Activated CD8-positive, alpha-beta memory T cell treated with anti-CD3 and anti-CD28 coated beads for 1 hour (primary cell): ENCODE measurements at places on chromosomes 6 and 20.

DNA sequence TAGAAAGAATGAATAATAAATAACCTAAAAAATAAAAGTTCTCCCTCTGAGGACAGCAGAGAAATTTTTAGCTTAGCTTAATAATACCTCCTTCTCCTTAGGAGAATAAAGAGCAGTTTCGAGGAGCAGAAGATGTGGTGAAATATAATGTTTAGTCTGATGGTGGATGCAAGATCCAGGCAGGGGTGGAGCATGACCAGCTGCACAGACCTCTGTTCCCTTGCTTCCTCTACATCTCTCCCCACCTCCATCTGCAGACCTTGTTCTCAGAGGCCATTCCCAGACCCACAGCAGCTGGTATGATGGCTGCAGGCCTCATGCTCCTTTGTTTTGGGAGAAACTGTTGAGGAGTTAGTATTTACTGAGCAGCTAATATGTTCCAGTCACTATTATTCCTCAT lies 1.5 kb downstream of the BTN3A2 start:
- DNase-seq, result no peak

- DNase-seq, result no peak
Measured at GRCh38 chr6:15941168-15941567, 187.7 kb upstream of the MYLIP start.

- no peak for DNase-seq
Measured at GRCh38 chr20:24208652-24209051, 220.1 kb upstream of the GGTLC1 start.

DNA sequence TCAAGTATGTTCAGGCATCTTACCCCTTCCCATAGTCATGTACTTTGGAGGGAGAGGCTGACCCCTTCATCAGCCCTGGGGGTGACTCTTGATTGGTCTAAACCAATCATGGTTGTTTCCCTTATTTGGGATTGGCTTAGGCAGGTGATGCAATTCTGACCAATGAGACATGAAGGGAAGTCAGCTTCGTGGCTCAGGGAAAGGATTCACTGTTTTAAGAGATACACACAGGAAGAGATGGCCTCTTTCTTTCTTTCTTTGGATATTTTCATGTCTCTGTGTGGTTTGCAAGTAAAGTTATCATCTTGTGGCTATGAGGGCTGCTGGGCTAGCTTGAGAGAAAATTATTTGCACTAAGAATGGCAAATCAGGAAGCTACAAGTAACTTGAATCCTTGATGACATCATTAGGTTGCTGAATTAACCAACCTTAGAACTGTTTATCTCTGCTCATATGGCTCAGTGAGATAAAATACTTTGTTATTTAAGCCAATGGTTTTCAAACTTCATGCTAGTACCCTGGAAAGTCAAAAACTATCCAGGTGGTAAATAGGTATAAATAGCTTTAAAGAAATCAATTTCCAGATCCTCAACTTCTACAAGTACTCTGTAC lies 144.2 kb upstream of the CENPW start:
- no peak for DNase-seq

DNA sequence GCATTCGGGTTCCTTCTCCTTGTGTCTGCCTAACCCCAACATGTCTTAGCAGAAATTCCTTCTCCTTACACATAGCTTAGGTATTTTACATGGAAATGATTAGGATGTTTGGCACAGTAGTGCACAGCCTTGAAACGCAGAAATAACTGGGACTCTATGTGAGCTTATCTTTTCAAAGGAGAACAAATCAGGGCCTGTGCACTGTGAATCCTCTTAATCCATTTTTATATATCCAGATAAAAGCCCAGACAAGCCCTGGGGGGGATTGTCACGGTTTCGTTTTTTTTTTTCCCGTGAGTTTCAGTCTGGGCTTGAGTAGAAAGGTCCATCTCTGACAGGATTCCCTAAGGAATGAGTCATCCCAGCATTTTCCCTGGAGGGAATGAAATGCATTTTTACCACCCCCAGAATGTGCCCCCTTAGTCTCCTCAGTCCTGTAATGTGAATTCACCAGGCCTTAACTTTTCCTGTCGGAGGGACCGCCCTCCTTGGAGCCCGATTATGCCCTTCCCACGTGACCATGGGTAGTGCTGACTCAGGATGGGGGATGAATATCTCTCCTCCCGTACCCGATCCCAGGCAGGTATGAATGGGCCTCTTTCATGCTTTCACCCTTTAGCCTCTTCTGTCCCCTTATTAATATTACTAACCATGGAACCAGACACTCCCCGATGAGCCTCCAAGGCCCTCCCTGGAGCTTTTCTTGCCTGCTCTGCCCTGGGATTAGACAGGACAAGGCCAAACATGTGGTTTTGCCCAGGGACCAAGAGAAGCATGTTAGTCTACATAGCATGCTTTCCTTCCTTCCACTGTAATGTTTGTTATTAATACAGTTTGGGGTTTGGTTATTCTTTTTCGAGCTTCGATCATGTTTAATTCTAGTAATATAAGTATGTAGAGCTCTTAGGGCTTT lies 23.9 kb upstream of the NAA20 start:
- DNase-seq, result no peak

DNA sequence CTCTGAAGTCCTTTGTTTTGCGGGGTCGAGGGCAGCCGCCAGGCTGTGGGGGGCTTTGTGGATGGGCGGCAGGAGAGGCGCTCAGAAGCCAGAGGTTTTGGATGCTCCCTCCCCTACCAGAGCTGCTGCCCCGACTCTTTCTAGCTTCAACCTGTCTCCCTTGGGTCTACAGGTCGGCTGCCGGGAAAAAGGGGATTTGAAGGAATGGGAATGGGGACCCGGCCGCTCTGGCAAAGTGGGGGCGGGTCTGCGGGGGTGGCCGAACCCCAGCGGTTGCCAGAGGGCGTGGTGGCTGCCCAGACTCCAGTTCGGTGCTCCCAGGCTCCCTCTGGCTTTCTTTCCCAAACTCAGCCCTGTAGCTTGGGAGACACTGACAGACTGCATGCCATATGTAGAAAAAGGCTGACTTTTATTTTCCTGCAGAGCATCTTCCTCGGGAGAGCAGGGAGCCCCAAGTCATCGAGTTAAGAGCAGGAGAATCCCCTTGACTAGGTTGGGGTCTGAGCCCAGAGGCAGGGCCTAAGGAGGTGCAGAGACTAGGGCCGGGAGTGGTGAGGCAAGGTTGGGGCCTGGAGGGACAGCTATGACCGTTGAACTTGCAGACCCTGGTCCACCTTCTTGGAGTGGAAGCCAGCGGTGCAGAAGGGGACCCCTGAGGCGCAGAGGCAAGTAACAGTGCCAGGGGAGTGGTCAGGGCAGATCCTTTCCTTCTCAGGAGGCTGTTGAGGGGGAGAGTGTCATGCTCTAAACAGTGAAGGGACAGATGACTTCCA lies 1.4 kb upstream of the PPP1R18 start:
- no peak for DNase-seq

DNA sequence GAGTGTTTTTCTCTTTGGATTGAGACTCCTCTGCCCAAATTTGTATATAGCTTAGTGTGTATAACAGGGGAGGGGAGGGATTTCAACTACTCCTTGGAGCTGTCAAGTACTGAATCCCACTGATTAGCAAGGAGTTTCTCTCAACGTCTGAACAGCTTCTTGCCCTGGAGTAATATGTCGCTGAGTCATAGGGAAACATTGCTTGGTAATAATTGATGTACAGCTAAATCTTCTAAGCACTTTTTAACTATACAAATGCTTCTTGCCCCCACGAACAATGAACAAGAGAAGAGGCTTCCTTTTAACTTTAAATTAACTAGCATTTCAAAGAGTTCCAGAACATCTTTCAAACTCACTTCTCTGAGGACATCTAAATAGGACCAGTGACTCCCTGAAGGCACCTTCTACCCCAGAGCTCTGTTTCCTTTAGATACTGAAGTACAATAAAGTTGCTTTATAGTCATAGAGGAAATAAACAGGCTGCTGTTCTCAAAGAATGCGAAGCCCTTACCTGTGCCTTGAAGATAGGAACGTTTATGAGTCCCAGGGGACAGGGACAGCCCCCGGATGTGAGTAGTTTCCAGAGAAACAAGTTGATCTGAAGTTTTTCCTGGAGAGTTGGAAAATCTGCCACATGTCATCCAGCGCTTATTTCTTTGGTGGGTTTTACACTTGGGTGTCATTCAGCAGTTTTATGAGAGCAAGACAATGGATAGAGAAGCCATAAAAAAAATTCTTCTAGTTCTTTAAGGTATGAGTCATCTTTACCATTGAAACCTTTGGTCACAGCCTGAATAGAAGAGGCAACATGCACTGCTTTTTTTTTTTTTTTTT lies 462.5 kb upstream of the BTBD3 start:
- no peak for DNase-seq

GRCh38 chr20:37735541-37735940 lies 41.7 kb downstream of the CTNNBL1 start:
- no peak for DNase-seq

DNA sequence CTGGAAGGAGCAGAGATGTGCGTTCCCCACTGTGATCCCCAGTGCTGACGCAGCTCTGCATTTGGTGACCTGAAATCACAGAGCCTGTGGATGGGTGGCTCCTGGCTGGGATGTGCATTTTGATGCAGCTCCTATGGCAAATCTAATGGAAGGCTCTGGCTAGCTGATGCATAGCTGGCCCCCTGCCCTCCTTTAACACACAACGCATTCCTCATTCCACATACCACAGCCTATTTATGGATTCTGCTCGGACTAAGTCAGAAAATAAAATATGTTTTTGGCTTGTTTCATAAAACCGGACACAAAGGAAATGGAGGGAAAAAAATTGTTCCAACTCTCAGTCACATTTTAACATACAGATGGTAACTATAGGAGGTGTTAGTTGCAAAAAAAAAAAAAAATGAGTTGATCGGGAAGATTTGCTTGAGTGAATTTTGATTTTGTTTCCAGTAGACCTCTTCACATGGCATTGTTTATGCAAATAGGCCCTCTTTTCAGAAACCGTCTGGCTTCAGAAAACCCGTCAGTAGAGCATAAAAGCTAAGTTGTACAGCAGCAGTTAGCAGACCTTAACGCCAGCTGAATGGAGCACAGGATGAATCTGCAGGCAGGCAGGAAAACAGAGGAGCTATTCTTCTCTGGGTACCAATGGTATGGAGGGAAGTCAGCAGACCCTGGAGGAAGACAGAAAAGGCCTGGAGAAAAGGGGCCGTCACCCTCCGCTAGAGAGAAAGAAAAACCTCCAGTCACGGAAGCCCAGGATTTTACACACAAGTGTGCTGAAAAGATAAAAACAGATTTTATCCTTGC lies 215.4 kb downstream of the HDGFL1 start:
- DNase-seq, result no peak

GRCh38 chr6:32963866-32964265 lies 4.5 kb upstream of the BRD2 start:
- no peak for DNase-seq

DNA sequence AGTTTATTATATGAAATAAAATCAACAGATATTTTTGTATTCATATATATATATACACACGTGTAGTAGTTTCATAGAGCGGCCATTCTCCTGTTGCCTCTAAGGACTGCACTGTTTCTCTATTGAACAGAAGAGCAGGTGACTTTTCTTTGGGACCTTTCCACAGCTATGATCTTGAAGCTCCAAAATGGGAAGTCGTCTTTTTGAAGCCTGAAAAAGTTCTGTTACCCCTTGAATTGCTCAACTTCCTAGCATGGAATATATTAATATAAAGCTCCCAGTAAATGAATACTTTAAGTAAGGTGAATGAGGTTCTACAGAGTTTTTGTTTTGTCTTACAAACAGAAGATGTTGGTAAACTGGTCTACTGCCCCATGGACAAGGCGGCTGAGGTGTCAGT lies 42.2 kb upstream of the ADTRP start:
- no peak for DNase-seq

DNA sequence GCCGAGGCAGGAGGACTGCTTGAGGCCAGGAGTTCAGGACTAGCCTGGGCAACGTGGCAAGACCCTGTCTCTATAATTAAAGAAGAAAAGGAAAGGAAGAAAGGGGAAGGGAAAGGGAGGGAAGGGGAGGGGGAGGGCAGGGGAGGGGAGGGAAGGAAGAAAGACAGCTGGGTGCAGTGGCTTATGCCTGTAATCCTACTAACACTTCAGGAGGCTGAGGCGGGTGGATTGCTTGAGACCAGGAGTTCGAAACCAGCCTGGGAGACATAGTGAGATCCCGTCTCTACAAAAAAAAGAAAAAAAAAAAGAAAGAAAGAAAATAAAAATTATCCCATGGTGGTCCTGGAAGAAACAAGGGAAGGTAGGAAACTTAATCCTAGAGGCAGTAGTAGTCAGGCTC lies 33.5 kb downstream of the BCL2L1 start:
- no peak for DNase-seq

DNA sequence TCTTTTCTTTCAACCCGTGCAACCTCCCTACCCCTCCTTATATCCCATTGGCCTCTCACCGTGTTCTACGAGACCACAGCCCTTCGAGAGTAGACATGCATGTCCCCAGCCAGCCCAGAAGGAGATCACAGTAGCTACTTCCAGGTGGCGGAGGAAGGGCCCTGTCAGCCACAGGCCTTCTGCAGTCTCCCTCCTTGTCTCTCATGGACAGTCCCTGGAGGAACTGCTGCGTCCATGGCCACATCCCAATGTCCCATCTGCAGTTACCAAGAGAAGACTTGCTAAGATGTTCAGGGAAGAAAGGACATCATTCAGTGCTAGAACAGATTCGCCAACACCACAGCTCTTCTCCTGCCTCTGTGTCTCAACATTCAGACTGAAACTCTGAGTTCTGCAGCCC lies 61.6 kb upstream of the QKI start:
- DNase-seq, result no peak

- DNase-seq, result no peak
Measured at GRCh38 chr6:158109748-158110147, 58.3 kb downstream of the SERAC1 start.

- peak; percentile 11 for DNase-seq
Measured at GRCh38 chr6:142551274-142551811, 249.5 kb downstream of the ADGRG6 start.

- no peak for DNase-seq
Measured at GRCh38 chr6:53376661-53377226, 28.0 kb upstream of the ELOVL5 start.

GRCh38 chr6:135118134-135118730 lies 62.9 kb upstream of the MYB start:
- DNase-seq, result no peak

DNA sequence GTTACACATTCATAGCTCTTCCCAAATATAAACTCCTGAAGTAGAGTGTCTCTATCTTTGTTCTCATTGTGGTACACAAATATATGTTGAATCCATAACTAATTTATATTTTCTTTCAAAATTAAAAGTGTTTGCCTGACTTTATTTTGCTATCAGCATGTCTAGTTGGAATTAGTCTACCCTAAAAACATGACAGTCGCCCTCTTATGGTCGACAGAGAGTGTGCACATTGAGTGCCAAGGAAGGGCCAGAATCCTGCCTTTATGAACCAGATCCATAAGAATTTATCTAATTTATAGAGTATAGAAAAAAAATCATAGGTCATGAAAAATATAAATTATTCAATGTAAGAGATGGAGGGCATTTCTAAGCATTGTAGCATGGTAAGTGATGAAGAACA lies 12.3 kb upstream of the DEFB112 start:
- no peak for DNase-seq

- DNase-seq, result no peak
Measured at GRCh38 chr6:98695091-98695801, 139.1 kb upstream of the POU3F2 start.

GRCh38 chr20:33099843-33100538 lies 20.5 kb downstream of the BPIFB4 start:
- DNase-seq, result no peak

GRCh38 chr6:40723967-40724366 lies 136.8 kb upstream of the LRFN2 start:
- DNase-seq, result no peak

GRCh38 chr6:158972241-158973233 lies 27.5 kb downstream of the RSPH3 start:
- DNase-seq, result no peak
